ENCODE measurements at places on chromosomes 1 and 21.

GRCh38 chr1:211697356-211697755 lies 21.9 kb upstream of the NEK2 start:
- DNase-seq = no peak
- no peak overlapping the region for H3K4me3 ChIP-seq
- H3K36me3 ChIP-seq = no peaks in the 10 kb centered on the region

- no peak for DNase-seq
- no peaks in the 10 kb centered on the region for H3K36me3 ChIP-seq
- no peaks in the 10 kb centered on the region for H3K4me1 ChIP-seq
These were observed 69.9 kb upstream of the SIPA1L2 start for GRCh38 chr1:232699814-232700213.

DNA sequence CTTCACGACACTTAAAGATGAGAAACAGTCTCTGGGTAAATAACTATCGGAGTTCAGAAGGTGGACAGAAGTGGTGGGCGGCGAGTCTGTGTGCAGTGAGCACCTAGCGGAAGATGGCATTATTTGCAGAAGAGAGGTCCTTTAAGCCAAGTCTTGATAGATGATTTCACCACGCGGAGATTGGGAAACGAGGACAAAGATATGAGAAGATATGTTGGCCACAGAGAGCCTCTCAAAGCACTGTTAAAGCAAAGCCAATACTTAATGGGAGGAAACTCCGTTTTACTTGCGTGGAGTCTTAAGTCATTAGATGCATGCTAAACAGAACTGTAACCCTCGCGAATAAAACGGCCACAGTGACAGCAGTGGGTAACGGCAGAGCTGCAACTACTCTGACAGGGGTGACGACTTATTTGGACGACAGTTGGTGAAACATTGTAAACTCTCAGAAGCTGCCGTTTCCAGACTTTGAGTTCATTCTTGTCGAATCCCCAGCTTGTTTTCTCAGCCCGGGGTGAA lies 577 bp upstream of the CEP350 start:
- peak overlapping the region; percentile 95 for H3K27ac ChIP-seq
- H3K4me3 ChIP-seq = peak overlapping the region; percentile 97
- no peak for DNase-seq
- peaks cover 5% of the 10 kb centered on the region for H3K4me1 ChIP-seq

- no peaks in the 10 kb centered on the region for H3K4me1 ChIP-seq
- no peaks in the 10 kb centered on the region for H3K27me3 ChIP-seq
- no peaks in the 10 kb centered on the region for H3K36me3 ChIP-seq
- H3K4me3 ChIP-seq = no peak overlapping the region
- H3K27ac ChIP-seq = no peak overlapping the region
These were observed 3.3 kb upstream of the C1orf174 start for GRCh38 chr1:3903141-3904005.

- DNase-seq = no peak
- H3K36me3 ChIP-seq = peaks cover 19% of the 10 kb centered on the region
- no peaks in the 10 kb centered on the region for H3K27me3 ChIP-seq
- H3K4me3 ChIP-seq = no peak overlapping the region
These were observed 7.6 kb downstream of the TXNIP start for GRCh38 chr1:145988773-145989172.

- H3K27ac ChIP-seq = no peak overlapping the region
- H3K4me1 ChIP-seq = no peaks in the 10 kb centered on the region
- no peak overlapping the region for H3K4me3 ChIP-seq
- no peak for DNase-seq
These were observed 10.4 kb downstream of the STYXL2 start for GRCh38 chr1:167104256-167104633.
